ENCODE measurements at places on chromosomes 16 and 17. TPM values are rescaled to one million over a fixed set of nuclear protein-coding genes. Genes with fewer than 3 reads are reported as not detected.

ZNHIT3 gene
- 37.9 TPM for total RNA-seq

CACNG1 gene
- not detected for total RNA-seq

WFIKKN1 gene
- total RNA-seq = 0.11 TPM

CNTD1 gene
- not detected for total RNA-seq

C1QL1 gene
- 4.1 TPM for total RNA-seq

FOXN1 gene
- total RNA-seq = not detected

MT1F gene
- 27.3 TPM for total RNA-seq

MMP2 gene
- total RNA-seq = not detected

KRT31 gene
- total RNA-seq = not detected

SDK2 gene
- not detected for total RNA-seq

OTOP3 gene
- not detected for total RNA-seq

GRCh38 chr17:48016112-48016511, 21.5 kb downstream of the COPZ2 start:
- DNase-seq = peak; percentile 35

- no peak for DNase-seq
Measured at GRCh38 chr17:82542439-82542838, 22.9 kb downstream of the FOXK2 start.

DNA sequence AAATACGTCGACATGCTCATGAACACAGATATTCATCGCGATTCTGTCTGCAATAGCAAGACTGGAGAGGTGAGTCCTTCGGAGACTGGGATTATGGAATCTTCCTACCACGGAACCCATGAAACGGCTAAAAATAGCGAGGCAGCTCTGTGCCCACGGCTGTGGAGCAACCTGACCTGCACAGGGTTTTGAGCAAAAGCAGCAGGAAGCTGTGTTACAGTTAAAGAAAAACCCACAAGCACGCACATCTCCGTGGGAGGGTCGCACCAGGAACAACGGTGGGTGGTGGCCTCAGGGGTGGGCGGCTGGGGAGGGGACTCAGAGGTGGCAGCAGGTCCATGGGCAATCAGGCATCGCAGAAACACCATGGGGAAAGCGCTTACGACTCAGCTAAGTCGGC, 24.8 kb downstream of the SLC38A10 start:
- no peak for DNase-seq

DNA sequence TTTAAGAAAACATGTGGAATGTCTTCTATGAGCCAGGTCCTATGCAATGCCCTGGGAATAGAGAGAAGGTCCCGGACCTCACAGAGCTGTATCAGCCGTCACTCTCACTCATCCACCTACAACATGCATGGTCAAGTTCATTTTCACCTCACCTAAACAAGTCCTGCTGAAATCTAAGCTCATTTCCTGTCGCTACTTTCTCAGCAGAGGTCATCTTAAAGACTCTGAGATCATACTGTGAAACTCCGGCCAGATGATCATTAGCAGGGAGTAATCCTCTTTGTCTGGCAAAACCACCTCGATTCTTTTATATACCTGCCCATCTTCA, 66.2 kb upstream of the LYRM9 start:
- no peak for DNase-seq

- peak; percentile 64 for DNase-seq
Measured at GRCh38 chr17:62720126-62720850, 87.8 kb downstream of the MARCHF10 start.

DNA sequence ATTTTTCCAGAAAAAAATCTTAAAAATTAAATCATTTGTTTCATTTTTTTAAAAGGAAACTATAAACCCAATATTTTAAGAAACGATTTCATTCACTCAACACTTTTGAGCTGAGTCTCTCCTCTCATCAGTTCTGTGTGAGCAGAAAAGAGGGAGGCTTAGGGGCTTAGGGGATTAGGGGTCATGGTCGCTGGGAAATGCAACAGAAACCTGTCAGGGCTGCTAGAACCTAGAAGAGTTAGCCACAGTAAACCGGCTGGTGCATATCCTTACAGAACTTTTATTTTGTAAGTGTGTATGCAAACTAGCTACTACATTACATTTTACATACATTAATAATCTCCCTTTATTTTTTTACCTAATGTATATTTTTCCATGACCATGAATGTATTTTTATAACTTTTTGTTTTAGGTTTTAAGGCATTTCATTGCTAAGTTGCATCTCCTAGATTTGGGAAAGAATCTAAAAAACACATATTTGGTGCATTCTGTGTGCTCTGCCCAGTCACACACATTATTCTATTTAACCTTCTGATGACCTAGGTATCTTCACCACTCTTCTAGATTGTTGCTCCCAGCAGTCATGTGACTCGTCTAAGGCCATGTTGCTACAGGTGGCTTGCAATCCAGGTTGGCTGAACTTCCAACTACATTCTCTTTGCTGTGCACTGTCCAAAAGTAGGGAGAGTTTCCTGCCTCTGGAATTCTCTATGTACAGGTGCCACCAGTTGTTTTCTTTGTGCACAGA, 24.4 kb downstream of the TBC1D3B start:
- no peak for DNase-seq

- DNase-seq = no peak
Measured at GRCh38 chr16:12268606-12269005, 292.1 kb downstream of the SNX29 start.

DNA sequence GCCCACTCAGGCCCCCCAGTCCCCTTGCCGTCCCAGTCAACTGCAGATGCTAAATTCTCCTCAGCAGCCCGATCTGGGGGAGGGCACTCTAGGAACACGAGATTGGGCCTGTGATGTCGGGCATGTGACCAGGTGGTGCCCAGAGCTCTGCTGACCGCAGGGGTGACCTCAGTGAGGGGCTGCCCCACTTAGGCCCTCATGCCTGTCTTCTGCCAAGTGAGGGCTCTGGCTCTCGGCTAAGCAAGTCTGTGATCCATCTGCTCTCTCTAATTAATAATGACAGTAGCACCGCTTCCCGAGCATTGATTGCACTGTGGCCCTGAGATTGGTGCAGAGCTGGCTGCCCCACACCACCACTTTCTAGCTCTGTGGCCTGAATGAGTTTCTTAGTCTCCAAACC, 138.8 kb downstream of the MRM1 start:
- no peak for DNase-seq

GRCh38 chr16:69351309-69352027, at the start of gene TMED6:
Gene TMED6, minus strand, starts transcription at chr16:69351786. Its CDS starts 33 bp downstream, at chr16:69351753.
- no peak for DNase-seq

- DNase-seq = peak; percentile 18
Measured at GRCh38 chr17:8249621-8250500, 772 bp downstream of the PFAS start.

DNA sequence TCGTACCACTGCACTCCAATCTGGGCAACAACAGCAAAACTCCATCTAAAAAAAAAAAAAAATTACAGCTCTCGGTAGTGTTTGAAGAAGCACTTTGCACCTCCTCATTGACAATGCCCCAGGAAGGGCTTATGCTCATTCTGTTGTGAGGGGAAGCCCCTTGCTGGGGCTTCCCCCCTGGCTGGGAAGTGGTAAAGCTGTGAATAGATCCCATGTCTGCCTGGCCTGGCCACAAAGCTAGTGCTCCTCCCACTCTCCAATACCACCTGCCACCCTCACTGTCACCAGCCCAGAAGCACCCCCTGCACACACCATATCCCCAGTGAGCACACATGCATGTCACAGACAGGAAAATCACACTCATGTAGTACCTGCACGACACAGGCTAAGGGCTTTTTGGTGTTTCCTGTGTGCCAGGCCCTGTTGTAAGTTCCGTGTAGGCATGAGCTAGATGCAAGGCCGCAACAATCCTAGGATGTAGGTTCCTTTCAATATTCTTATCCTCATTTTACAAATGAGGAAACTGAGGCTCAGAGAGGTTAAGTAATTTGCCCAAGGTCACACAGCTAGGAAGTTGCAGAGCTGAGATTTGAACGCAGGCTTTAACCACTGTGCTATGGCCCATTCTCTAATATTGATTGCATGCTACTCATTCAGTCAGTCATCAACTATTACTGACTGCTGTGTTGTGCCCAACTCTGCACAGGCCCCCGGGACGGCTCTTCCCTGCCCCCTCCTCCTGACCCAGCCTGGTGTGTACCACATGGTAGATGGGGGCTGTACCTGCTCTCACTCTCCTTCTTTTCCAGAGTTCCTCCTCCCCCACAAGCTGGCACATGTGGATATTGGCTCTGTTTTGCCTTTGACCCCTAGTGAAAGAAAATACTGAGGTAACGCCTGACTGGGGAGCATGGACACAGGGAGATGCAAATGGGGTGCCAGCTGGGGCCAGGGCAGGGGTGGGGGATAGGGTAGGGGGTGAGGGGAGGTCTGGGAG, 11.9 kb upstream of the COL1A1 start:
- no peak for DNase-seq

DNA sequence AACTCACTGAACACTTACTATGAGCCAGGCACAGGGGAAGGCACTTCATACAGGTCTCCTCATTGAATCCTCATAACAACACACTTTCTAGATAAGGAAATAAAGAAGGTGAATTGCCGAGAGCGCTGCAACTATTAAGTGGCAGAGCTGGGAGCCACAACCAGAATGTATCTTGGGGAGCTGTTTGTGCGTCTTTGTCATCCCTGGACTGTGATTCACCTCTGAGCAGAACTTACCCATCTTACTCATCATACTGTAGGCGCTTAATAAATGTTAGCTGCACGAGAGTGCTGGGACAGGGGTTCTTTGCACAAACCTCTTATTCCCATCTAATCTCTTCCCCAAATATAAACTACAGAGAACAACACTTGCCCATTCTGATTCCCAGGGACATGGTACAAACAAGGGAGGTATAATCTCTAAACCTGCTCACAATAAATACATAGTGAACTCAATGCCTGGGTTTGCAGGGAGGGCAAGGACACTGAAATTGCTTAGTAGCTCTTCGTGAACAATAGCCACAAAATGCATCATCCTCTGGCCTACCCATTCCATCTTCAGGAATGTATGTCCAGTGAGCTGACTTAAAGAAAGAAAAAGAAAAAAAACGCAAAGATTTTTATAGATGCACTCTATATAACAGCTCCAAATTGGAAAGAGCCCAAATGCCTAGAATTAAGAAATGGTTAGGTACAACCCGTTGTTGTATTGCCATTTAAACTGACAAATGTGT, 43.0 kb downstream of the MYO18A start:
- DNase-seq = peak; percentile 9

GRCh38 chr16:75763204-75763603, 36.9 kb upstream of the CPHXL start:
- DNase-seq = no peak

DNA sequence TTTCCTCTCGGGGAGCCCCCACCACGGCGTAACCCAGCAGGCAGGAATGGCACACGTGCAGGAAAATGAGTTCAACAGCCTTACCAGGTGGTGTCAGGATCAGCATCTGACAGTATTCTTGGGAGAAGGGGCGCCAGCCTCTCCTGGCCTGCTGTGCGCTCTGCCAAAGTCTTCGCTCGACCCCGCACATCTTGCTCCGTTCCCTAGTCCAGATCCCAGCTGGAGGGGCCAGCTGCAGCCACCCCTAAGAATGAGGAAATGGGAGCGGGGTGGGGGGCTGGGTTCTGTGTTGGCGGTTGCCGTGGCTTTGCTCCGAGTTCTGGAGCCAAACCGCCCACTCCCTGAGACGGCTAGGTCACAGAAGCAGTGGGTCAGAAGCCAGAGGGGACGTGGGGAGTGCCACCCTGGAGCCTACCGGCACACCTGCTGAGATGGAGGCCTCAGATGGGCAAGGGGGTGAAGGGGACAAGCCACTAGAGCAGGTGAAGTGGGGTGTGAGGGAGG, at the start of gene CHCT1:
Gene CHCT1, plus strand, starts transcription at position 328 of the 504 bp plus-strand sequence. Its CDS starts 104 bp downstream, at position 432.
- DNase-seq = no peak

GRCh38 chr16:17972460-17972943, 364.0 kb downstream of the NPIPA8 start:
- DNase-seq = no peak

DNA sequence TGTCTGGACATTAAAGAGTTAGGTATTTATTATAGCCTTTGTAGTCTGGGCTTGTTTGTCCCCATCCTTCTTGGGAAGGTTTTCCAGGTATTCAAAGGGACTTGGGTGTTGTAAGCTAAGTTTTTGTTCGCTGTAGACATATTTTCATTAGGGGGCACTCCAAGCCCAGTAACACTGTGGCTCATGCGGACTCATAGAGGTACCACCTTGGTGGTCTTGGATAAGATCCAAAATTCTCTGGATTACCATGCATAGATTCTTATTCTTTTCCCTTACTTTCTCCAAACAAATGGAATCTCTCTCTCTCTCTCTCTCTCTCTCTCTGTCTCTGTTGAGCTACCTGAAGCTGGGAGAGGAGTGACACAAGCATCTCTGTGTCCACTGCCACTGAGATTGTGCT, 48.9 kb downstream of the ERCC4 start:
- DNase-seq = no peak

DNA sequence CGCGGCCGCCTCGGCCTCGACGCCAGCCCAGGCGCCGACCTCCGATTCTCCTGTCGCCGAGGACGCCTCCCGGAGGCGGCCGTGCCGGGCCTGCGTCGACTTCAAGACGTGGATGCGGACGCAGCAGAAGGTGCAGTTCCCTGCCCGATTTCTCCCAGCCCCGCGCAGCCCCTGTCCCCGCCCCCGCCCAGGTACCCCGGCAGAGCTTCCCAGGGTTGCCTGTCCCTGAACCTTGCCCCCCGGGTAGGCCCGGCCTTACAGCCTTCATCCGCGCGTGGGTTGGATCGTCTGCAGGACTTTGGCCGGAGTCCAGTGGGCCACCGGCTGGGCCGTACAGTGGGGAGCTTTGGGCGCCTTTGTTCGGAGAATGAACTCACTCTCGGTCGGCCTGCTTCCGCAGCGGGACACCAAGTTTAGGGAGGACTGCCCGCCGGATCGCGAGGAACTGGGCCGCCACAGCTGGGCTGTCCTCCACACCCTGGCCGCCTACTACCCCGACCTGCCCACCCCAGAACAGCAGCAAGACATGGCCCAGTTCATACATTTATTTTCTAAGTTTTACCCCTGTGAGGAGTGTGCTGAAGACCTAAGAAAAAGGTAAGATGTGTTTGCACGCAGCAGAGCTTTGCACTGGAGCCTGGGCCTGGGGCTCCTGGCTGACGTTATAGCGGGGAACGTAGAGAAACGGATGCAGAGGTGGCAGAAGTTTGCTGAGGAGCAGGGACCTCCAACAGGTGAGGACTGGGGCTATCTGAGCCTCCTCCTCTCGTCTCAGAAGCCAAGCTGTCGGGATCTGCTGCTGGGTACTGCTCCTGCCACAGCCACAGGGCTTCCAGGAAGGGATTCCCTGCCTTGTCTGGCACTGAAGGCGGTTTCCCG, 593 bp downstream of the GFER start:
- DNase-seq = no peak
